ENCODE measurements at places on chromosomes 2 and 18.
A peak's percentile ranks its signal among the peaks of the same experiment; 100 is the strongest.

DNA sequence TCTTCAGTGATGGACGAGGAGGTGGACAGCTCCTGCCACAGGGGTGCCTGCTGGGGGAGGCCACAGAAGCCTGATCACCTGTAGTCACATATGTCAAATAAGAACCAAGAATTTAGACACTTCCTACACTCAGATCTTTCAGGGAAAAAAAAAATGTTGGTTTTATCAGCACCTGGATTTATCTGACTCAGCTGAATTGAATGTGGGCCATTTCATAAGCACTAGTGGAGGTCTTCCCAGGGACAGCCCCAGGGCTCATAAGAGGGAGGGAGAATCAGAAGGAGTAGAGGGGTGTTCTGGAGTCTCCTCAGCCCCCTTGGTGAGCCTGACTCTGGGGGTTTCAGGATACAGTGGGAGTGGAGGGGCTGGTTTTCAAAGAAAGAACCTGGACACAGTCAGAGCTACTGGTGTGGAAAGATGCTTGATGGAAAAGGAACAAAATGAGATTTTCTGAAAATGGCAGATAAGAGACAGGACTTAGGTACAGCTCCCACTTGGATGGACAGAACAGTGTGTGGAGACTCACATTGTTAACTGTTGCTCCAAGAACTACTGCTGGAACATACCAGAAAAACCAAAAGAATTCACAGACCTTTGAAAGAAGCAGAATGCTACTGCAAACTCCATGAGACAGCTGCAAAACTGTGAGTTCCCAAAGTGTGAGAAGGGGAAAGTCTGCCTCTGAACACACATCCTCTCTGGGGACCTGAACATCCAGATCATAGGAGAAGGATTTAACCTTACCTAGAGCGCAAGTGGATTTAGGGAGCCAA lies 45.4 kb downstream of the LCT start:
- DNase-seq, result no peak

GRCh38 chr2:3288470-3289170 lies 89.0 kb downstream of the EIPR1 start:
- no peak for DNase-seq

- DNase-seq, result no peak
Measured at GRCh38 chr2:263022-263738, 652 bp downstream of the SH3YL1 start.

DNA sequence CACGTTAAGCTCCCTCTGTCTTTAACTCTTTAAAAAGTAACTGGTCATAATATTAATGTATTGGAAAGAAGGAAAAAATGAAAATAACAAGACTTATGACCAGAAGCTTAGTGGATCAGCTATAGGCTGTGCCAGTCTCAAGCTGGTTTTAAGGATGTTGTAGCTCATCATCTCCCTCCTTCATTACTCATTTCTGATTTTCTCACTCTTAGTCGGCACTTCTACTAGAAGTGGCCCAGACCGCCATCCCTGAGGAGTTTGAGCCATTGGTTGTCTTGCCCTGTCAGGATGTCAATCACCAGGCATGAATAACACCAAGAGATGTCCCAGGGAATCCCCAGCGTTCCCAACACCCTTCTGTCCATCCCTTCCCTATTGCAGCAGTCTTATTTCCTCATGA lies 151.5 kb downstream of the ASXL3 start:
- no peak for DNase-seq

DNA sequence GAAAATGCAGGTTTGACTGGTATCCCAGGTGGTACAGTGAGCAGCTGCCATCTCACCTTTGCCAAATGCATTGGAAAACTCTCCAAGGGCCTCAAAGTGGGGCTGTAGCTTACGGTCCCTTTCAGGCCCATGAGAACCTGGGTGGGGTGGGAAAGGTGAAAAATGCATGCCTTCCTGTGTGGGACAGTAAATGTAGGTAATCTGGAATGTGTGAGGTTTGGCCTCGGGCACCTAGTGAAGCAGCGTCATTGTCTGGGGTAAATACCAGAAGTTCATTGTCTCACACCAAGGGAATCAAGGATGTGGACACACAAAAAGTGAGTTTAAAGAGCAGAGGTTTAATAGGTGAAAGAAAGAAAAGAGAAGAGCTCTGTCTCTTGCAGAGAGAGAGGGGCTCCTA lies 36.6 kb downstream of the TIMM21 start:
- DNase-seq, result no peak

- DNase-seq, result no peak
Measured at GRCh38 chr2:45654250-45654649, 2.8 kb downstream of the PRKCE start.

GRCh38 chr18:70337139-70337972 lies 48.5 kb downstream of the SOCS6 start:
- peak; percentile 17 for DNase-seq

DNA sequence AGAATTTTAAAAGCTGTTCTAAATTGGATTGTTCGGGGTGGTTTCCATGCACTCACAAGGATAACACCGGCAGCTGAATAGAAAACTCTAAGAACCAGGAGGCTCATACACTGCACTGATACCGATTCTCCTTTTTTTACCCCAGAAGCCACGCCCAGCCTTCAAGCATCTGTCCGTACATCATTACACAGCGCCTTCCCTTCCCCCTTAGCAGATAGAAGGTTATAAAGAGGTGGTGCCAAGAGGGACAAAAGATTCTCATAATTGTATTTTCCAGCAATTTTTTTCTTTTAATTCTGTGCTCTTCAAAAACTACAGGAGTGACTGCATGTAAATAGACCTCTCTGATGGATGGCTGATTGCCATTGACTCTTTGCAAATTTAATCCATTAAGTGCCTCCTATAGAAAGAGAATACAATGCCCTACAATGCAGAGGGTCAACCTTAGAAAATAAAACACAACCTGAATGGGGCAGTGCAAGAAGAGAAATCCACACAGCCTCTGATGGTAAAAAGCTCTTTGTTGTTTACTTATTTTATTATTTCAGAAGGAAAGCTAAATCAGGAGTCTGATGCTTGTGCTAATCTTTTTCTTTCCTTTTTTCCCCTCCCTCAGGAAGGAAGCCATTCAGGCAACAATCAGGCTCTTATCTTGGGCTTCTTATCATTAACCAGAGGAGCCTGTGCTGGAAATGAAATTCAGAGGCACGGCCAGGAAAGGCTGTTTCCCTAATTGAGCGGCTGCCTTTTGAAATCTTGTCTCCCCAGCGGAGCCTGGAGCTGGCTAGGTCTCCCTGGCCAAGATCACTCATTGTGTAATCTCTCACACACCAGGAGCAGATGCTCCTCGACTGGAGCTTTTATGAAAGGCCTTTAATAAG lies 198.9 kb upstream of the NABP1 start:
- DNase-seq, result no peak

DNA sequence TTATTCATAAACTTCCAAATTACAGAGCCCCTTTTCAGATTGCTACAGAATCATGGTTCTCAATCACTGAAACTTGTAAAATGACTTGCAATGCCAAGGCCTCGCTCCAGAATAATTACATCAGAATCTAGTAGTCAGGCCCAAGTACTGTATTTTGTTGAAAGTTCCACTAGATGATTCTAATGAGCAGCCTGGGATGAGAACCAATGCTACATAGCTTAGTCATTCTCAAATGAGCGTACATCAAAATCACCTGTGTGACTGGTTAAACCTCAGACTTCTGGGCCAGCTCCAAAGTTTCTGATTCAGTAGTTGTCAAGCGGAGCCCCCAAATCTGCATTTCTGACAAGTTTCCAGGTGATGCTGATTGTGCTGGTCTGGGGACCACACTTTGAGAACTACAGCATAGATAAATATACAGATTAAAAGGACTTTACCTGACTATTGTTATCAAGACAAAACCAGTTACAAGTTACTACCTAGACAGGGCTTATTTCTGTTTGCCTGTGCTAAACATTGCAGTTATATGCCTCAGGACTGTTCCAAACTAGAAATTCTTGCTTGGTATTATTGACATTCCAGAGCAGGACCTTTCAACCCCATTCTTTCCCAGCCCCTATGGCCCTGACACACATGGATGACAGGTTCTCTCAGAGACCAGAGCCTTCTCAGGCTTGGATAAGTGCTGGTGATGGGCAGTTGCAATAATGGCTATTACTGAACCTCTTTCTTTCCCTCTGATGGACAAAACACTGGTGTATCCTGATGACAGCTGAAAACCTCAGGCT lies 83.1 kb downstream of the UPP2 start:
- DNase-seq, result no peak

DNA sequence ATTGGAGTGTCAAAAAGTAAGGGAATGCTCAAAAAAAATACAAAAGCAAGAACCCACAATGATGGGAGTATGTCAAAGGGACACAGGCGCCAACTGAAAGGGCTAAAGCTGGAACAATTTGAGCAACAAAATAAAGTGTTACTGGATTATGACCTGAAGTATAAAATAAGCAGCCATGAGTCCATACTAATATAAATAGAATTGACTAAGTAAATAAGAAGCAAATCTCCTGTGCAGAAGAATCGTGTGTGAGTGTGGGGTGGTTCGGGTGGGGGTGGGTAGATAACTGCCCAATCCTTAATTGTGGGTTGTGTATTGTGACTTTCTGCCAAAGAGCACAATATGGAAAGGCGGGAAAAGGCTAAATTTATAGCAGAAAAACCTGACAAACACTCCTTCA lies 23.5 kb downstream of the IRS1 start:
- no peak for DNase-seq

GRCh38 chr2:228602288-228602687 lies 420.8 kb upstream of the SPHKAP start:
- no peak for DNase-seq

- no peak for DNase-seq
Measured at GRCh38 chr18:9403795-9404564, 69.4 kb downstream of the TWSG1 start.

DNA sequence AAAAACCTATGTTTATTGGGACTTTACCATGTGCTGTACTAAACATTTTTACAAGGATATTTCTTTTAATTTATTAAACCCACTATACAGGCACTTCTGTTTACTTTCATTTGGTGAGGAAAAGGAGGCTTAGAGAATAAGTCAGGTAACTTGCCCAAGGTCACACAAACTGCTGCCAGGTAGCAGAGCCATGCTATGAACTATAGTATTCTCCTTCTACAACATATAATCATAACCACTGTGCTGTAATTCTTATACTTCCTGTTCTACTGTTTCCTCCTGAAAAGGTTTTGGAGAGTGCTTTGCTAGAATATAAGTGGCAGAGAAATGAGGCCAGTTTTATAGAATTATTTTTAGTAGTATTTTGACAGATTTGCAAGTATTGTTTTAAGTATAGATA lies 29.5 kb downstream of the SLC39A10 start:
- DNase-seq, result no peak

DNA sequence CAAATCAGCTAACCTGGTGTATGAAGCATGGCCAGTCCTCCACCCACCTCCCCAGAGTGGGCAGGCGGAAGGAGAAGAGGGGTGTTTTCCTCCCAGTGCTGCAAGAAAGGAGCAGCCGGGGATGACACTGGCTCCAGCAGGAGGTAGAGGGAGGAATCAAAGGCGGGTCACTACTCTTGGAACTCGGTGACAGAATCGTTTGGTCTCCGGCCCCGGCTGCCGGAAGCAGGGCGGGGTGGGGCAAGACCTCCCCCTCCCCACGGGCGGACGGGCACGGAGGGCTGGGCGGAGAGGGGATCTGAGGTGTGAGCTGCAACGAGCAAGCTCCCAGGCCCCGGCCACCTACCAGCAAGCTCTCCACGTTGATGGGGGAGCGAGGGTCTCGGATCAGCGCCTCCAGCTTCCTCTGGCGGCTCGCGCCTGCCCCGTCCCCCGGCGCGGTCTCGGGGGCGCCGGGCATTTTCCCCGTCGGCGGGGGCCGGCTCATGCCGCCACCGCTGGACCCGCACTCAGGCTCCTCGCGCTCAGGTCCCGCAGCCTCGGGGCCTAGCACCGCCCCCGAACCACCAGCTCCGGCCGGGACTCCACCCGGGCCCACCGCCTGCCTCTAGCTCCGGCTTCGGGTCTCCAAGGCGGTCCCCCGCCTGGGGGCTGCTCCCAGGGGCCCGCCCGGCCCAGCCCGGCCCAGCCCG lies 640 bp downstream of the ROCK2 start:
- DNase-seq, result peak; percentile 29

DNA sequence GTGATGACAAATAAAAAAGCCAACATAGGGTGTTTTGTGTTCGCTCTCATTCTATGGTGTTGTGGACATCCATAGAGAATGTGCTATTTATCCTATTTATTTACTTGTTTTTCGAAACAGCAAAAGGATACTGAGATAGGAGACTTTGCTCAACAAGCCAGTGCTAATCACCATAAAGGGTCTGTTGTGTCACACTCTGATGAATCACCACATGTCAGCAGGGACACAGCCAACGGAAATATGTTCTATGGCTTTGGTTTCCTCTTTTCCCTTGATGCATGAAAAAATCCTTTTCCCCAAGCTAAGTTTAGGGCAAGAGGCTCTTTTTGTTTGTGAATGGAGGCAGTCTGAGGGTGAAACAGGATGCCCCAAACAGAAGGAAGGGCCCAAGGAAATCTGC lies 154.3 kb downstream of the RNF152 start:
- DNase-seq, result no peak

- DNase-seq, result no peak
Measured at GRCh38 chr2:30213326-30213725, 18.0 kb upstream of the LBH start.

- DNase-seq, result no peak
Measured at GRCh38 chr18:49968644-49969309, 155.4 kb upstream of the ACAA2 start.

GRCh38 chr2:114111329-114111728 lies 221.4 kb downstream of the ACTR3 start:
- DNase-seq, result no peak

DNA sequence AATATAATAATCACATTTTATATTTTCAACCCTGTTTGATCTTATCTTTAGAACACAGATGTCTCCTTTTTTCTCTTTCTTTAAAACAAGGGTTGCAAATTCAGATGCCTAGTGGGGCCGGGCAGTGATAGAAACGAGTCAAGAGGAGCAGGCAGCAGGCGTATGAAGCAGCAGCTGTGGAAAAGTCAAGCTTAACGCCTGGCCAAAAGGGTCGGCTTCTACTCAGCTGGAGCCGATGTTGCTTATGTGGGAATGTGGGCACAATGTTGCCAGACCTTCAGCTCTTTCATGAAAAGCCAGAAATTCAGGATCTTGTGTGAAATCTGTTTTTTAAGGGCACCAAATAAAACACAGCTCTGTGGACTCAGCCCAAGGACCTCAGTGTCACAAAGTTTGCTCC lies 642.7 kb downstream of the ARHGAP15 start:
- no peak for DNase-seq

- no peak for DNase-seq
Measured at GRCh38 chr2:127407661-127408003, 10.6 kb upstream of the PROC start.

- DNase-seq, result no peak
Measured at GRCh38 chr2:136134126-136134525, 16.2 kb upstream of the CXCR4 start.

GRCh38 chr2:203240491-203240890 lies 1.7 kb downstream of the CYP20A1 start:
- DNase-seq, result no peak

- no peak for DNase-seq
Measured at GRCh38 chr2:181364492-181365170, 92.6 kb upstream of the ITGA4 start.

All from H54 (cell line).